Gastrocnemius medialis (tissue), 4 donors: ENCODE measurements at places on chromosomes 4 and X.

- DNase-seq = no peak
These were observed 119.1 kb downstream of the HMGN5 start for GRCh38 chrX:81082649-81083048.

GRCh38 chrX:109831326-109831985 lies 98.4 kb upstream of the ACSL4 start:
- DNase-seq = no peak

GRCh38 chr4:74370912-74371311 lies 6.0 kb downstream of the EREG start:
- no peak for DNase-seq

GRCh38 chr4:162356181-162356580 lies 192.4 kb upstream of the FSTL5 start:
- no peak for DNase-seq

DNA sequence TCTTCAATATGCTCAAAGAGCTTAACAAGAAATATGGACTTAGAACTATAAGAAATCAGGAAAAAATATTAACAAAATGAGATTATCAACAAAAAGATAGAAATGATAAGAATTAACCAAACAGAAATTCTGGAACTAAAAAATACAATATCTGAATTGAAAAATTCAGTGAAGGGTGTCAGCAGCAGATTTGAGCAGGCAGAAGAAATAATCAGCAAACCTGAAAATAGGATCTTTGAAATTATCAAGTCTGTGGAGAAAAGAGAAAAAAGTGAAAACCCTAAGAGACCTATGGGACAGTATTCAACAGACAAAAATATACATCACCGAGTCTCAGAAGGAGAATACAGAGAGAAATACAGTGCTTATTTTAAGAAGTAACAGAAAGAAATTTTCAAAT lies 877.8 kb upstream of the AGA start:
- DNase-seq = no peak

- no peak for DNase-seq
These were observed 68.9 kb downstream of the SH2D1A start for GRCh38 chrX:124415115-124415800.

GRCh38 chr4:30727409-30727808 lies 7.2 kb downstream of the PCDH7 start:
- no peak for DNase-seq

GRCh38 chr4:98662626-98663225 lies 4.3 kb upstream of the TSPAN5 start:
- DNase-seq = no peak

DNA sequence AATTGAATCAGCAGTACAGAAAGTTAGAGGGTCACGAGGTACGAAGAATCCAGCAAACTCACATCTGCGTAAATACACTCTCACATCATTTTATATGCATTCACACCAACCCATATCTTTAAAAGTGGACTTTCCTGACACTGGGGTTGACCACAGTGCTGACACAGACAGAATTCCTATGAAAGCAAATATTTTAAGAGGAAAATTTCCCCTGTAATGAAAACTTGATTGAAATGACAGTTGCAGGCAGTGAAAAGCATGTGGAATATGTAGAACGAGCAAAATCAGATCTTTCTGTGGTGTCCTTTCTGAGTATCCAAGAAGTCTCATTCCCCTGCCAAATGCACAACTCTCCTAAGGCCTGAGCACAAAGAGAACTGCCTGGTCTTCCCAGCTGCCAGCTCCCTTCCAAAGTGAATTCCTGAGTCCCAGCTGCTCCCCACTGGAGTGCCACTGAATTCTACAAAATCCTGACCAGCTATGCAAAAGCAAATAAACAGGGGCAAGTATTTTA lies 50.5 kb upstream of the FAM9C start:
- no peak for DNase-seq

GRCh38 chr4:186781032-186781917 lies 57.6 kb upstream of the FAT1 start:
- no peak for DNase-seq

DNA sequence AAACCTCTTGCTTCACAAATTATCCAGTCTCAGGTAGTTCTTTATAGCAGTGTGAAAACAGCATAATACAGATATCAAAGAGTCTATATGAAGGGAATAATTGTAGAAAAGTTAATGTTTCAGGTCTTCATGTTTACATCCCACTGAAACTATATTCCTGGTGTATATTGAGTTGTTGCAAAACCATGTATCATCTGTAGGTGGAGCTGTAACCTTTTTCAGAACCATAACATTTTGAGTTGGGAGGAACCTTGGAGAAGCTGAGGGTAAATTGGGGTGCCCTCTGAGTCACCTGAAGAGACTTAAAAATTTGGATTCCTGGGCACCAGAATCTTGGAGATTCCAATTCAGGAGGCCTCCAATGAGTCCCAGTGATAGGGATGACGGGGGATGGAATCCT lies 51.9 kb upstream of the TAPT1 start:
- no peak for DNase-seq

- no peak for DNase-seq
These were observed 30.9 kb upstream of the TRPC5 start for GRCh38 chrX:112113460-112113859.

DNA sequence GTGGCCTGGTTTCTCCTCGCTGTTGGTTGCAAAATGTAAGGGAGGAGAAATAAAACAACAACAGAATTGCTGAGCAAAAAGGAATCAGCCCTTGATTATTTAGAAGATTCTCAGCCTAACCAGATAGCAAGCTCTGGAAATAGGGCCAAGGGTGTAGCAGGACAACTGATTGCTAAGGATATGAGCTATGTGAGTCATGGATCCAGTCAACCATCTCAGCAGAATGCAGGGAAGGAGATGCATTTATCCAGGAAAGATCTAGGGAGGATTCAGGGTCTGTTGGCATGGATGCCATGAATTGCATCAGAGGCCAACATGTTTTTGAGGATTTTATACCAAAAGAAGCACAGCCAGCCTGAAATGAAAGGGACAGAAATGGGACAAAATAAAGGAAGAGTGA lies 2.2 kb upstream of the XAGE3 start:
- DNase-seq = no peak

DNA sequence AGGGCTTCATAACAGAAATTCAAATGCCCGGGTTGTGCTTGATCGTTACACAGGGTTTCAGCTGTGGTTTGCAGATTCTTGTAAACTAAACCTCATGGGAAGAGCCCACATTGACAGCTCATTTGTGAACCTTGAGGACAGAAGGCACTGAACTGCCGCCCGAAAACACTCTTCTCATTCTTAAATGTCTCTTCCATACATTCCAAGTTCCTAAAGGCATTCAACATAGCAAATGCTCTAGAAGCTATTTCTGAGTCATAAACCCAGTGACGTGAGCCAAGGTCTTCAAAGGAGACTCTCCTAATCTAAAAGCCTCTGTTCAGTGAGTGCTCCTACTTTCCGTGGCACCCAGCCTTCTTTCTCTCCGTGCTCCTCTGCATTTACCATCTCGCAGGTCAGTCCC lies 737.8 kb upstream of the FRG1 start:
- DNase-seq = no peak

- no peak for DNase-seq
These were observed 130.0 kb downstream of the RBM46 start for GRCh38 chr4:154911097-154911496.

- no peak for DNase-seq
These were observed 25.5 kb upstream of the GPAT3 start for GRCh38 chr4:83510442-83510841.

GRCh38 chr4:156584100-156584499 lies 387.5 kb downstream of the PDGFC start:
- no peak for DNase-seq

DNA sequence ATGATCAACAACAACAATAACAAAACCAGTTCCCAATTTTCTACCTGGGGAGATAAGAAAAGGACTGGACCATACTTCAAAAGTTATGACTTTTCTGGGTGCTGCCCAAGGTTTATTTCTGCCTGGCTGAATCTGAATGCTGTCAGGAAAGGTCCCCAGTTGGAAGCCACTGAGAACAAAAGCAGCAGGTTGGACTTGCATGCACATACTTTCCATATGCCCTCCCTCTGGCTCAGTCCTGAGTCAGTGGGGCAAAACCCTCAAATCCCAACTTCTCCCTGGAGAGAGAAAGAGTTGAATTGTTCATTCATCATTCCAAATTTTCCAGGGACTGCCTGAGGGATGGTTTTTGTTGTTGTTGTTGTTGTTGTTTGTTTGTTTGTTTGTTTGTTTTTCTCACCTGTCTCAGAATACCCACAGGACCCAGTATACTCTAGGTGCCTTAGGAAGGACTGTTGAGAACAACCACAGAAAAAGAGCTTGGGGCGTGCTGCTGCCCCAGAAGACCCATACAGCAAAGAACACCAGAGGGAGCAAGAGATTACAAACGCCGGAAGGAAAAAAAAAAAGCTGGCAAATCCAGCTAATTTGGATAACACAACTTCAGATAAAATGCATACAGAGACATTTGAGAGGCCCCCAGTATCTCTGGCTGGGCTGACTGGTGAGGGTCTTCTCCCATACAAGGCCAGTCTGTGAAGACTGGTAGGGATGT lies 138.9 kb upstream of the INPP4B start:
- no peak for DNase-seq
